ENCODE measurements at places on chromosomes 2 and 18. TPM values are rescaled to one million over a fixed set of nuclear protein-coding genes. Genes with fewer than 3 reads are reported as not detected.

The GAD1 gene
- total RNA-seq, result 3.9 TPM

The CNTNAP5 gene
- total RNA-seq, result 1.7 TPM

The LGALSL gene
- 18.9 TPM for total RNA-seq

The SRD5A2 gene
- 0.10 TPM for total RNA-seq

The STARD6 gene
- total RNA-seq, result not detected

The CHRNA1 gene
- total RNA-seq, result 47.4 TPM

The CCDC121 gene
- 5.7 TPM for total RNA-seq

The RAB27B gene
- total RNA-seq, result 3.7 TPM

The VIL1 gene
- total RNA-seq, result not detected
